Activated T-helper 1 cell treated with anti-CD3 and anti-CD28 coated beads, Interleukin-2, amount 50 U/mL, for 16 hours (primary cell): ENCODE measurements at places on chromosomes 11 and 22.

GRCh38 chr11:3134651-3135480, 30.2 kb downstream of the OSBPL5 start:
- DNase-seq = no peak

- DNase-seq = no peak
Observed at GRCh38 chr11:105937738-105938137, 84.3 kb downstream of the MSANTD4 start.

GRCh38 chr22:46971099-46971763, 208.8 kb downstream of the TBC1D22A start:
- no peak for DNase-seq

GRCh38 chr22:36297568-36297967, 44.6 kb downstream of the APOL1 start:
- DNase-seq = no peak

- DNase-seq = no peak
Observed at GRCh38 chr11:47152126-47152952, 24.3 kb downstream of the ARFGAP2 start.
